ENCODE measurements at places on chromosomes 2 and 18.

DNA sequence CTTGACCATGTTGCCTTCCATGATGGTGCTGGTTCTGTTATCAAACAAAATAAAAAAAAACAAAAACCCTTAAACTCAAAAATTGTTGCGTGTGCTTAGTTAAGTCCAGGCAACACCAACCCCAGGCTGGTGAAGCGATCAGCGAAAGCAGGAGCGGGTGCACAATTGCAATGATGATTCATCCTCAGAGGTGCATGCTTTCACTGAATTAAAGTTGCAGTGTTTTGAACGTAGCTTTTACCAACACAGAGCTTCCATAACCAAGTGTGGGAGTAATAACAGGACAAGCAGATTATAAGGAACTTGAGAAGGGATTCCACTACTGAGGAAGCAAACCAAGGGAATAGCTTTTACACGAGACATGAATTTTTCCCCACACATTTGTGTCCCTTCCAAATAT is 39.7 kb upstream of the RAPH1 start:
- DNase-seq: no peak

DNA sequence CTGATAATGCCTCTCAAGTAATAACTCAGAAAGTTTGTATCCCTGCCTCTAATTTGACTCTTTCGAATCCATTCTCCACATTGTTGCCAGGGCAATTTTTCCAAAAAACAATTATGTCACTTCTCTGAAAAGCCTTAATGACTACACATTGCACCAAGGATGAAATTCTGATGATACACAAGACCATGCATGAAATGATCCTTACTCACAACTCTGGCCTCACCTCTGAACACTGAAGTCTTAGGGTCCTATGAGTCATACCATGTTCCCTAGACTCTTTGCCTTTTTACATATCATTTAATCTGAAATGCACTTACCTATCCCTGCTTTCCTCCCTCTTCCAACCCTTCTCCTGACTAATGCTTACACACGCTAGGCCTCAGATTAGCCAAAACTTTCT is 51.0 kb downstream of the WDPCP start:
- no peak for DNase-seq

DNA sequence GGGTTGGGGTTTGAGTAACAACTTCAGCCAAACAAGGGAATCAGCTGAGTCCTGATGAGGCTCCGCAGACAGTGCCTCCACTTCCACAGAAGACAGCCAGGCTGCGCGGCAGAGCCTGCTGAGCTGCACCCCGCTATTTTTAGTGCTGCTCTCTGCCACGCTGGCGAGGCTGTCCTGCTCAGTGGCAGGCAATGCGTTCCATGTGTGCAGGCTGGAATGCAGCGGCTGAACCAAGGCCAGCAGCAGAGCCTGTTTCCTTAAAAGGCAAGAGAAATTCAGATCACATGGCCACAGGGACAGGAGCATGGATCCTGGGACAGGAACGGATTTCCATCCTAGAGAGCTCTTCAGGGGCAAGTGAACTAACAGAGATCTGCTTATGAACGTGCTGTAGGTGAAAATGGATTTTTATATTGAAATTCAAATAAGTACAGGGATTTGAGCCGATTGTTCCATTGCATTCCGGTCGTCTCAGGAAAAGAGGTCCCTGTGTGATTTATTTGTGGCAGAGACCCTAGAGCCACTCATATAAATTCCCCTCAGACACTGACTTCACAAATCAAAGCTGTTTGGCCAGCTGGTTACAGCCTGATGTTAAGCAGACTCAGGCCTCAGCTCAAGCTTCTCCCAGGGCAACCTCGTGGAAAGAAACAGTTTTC is 98.7 kb downstream of the COL6A3 start:
- DNase-seq: no peak

DNA sequence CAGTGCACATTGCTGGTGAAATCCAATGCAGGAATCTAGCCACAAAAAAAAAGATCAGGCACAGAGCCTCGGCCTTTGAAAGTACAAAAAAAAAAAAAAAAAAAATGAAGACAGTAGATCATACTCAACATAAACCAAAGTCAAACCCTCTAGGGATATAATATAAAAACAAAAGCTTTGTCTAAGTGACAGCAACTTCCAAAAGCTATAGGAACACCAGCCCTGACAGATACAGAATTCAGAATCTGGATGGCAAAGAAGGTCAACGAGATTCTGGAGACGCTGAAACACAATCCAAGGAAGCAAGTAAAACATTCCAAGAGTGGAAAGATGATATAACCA is 54.0 kb upstream of the SCN1A start:
- no peak for DNase-seq

DNA sequence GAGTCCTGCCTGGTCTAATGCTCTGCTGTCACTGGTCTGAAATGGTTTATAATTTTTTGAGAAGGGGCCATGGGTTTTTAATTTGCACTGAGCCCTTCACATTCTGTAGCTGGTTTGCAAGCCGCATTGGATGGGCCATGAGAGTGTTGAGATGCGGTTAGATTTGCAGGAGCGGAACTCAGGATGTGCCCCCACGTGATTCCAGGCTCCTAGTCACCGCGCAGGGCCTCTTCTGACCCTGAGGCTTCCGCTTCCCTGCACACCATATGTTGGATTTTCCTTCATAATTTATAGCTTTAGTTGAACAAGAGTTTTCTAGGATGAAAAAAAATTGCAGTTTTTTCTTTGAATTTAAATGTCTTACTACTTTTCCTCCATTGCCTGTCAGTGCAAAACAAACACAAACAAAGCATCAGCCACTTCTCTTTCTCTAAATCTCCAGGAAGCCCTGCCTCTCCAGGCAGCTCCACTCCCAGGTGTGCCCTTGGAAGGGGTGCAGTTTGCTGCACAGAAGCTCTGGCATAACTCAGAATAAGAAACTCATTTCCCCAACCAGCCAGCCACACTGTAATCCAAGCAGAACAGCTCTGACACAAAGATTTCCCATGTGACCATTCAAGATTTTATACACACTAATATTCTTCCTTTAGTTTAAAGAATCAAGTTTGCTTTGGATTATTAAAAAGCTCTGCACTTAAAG is 18.4 kb upstream of the TPO start:
- no peak for DNase-seq

- no peak for DNase-seq
These were observed 131.5 kb downstream of the CAPN13 start for GRCh38 chr2:30675758-30676157.

DNA sequence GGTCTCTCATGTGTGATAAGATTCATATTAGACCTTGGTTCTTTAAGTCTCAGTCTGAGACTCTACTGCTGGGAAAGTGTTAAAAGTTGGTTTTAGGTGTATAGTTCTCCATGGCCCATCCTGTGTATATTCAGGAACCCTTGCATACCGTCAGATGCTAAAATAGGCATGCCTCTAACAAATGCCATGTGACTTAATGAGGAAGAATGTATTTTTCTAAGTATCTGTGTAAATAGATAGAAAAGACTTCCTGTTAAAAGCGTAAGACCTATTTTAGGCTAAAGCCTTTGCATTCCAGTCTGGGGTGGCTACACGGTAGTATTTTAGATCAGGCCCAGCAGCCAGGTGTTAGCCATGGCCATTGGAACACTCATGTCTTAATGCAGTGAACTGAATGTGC is 73.3 kb downstream of the RHBDD1 start:
- no peak for DNase-seq
